ENCODE measurements at places on chromosomes 4 and X. TPM values are rescaled to one million over a fixed set of nuclear protein-coding genes. Genes with fewer than 3 reads are reported as not detected.

Gene SMIM10L2A
- 1.9 TPM for total RNA-seq

GRCh38 chr4:177573507-177573906 is 131.3 kb upstream of the AGA start:
- DNase-seq: no peak

GRCh38 chrX:111511477-111511876 is at the start of gene SERTM2:
SERTM2 (plus strand) TSS chrX:111511645; CDS start chrX:111518858, 7,213 bp downstream.
- no peak for DNase-seq

GRCh38 chr4:111696505-111696904 is 448.7 kb upstream of the FAM241A start:
- DNase-seq: no peak

DNA sequence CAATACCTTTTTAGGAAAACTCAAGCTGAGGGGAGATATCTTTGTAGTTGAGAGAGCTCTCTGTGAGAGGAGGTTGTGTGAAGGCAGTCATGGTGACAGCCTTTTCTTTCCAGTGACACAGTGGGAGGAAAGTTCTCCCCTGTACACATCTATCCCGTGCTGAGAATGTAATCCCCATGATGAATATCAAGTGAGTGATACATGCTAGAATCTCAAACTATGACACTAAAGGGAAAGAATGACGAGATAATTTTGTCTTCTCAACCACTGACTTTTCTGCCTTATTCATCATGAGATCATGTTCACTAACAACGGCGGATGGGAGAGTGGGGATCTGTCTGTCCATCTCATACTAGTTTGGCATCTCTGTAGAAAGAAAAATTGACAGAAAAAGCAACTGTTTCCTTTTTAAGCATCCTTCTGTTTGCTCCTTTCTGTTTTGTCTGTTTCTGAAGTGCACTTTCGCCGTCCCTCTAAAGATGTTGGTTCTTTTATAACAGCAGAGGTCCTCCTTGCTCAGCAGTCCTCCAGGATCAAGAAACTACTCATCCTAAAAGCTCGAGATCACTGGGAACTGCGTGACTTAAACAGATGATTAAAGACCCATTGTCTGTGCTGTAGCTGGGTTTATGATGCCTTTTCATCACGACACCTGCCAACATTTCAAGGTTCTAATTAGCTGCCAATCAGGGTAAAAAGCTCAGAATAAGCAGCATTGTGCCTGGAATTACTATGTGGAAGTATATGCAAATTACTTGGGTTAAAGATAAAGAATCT is 137.6 kb downstream of the DCK start:
- DNase-seq: peak; percentile 26

GRCh38 chr4:104906276-104906675 is 240.4 kb upstream of the TET2 start:
- no peak for DNase-seq

DNA sequence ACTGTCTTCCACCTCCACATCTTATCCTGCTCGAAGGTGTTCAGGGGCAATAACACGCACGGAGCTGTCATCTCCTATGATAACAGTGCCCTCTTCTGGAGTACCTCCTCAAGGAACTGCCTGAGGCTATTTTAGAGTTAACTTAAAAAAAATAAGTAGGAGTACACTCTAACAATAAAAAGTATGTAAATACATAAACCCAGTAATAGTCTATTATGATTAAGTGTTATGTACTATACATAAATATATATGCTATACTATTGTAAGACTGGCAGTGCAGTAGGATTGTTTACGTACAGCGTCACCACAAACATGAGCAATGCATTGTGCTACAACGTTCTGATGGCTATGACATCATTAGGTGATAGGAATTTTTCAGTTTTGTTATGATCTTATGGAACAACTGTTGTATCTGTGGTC is 34.5 kb upstream of the TLR2 start:
- no peak for DNase-seq

GRCh38 chr4:81494031-81494431 is 22.3 kb upstream of the RASGEF1B start:
- DNase-seq: no peak
